Testis (tissue), 5 donors: ENCODE measurements at places on chromosomes 2 and 18.

DNA sequence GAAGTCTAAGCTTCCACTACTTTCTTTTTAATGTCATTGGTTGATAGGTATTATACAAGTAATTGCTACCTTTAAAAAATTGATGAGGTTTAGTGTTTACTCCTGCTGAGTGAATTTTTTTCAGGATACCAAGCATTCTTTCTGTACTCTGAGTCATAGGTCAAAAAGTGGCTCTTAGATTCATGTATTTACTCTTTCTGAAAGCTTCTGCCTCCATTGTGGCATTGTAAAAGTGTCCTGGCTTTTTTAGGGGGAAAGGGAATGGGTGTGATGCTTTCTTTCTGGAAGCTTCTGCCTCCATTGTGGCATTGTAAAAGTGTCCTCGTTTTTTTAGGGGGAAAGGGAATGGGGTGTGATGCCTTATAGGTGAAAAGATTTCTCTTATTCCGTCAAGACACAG is 286.5 kb downstream of the LPIN1 start:
- no peak for DNase-seq

DNA sequence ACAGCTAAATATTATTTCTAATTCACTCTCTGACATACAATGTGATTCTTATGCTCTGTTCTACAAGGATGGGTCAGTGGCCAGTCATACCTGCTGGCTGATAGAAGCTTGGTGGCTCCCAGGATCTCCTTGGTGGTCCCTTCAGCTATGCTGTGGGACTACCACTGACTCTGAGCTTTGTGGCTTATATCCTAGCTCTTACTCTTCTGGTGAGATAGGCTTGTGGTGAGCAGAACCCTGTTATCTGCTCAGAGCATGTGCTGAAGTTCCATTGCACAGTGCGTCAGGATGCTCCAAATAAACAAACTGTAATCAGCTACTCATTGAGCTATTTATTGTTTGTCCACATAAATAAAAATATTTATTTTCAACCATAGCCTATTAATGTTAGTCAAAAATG is 51.7 kb downstream of the MFSD6 start:
- no peak for DNase-seq

DNA sequence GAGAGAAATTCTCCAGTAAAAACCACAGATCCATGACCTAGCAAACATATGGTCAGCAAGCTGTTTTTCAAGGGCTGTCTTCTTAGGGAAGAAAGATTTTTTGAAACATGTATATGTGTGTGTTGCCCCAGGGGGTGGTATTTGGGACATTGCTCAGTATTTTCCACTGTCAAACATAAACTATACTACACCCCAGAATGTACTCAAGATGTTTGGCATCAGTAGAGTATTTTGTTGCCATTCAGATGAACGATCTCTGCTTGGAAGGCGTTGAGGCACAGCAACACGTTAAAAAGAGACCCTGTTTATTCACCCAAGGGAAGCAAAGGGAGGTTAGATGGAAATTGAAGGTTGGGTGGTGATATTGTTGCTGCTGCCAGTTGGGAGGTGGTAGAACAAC is 30.0 kb downstream of the EEF1B2 start:
- DNase-seq = no peak

- peak; percentile 100 for DNase-seq
Observed at GRCh38 chr18:74495581-74496507, at the start of gene CNDP2. CNDP2 (plus strand) TSS chr18:74496363; CDS start chr18:74499974, 3,611 bp downstream.

DNA sequence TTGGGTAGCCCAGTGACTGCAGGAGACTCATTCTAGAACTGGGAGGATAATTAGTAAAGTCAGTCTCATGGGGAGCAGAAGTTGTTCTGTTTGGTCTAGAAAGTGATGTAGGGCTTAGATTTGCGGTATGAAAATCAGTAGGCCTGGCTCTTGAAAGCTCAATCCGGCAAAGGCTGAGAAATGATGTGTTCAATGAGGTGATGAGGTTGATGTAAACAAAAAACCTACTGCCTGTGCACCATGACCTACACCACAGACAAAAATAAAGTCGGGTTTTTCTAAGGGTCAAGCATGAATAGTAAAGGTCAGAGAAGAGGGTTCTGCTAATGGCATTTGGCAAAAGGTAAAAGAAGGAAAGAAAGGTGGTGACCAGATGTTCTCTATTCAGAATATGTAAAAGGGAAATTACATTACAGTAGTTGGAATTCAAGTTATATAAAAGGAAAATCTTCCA is 80.8 kb upstream of the COL5A2 start:
- DNase-seq = no peak
